ENCODE measurements at places on chromosomes 1 and 21.
A peak's percentile ranks its signal among the peaks of the same experiment; 100 is the strongest.

DNA sequence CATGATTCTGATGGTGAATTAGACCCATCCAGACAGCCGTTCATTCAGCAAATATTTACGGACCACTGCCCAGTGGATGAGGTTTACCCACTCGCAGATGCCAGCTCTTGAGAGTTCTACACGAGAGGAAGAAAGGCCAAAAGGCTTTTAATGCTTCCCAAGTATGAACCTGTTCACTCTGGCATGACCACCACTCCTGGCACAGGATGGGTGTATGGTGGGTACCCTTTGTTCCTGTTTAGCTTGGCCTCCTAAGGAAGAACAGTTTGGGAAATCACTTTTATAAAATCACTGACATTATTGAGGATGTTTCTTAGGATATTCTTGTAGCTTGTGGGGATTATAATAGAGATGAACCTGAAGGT is 67.2 kb downstream of the HMGB4 start:
- DNase-seq = no peak

- no peak for DNase-seq
Observed at GRCh38 chr1:7885513-7886404, 32.9 kb upstream of the UTS2 start.

GRCh38 chr1:30382496-30382895 is 340.9 kb downstream of the MATN1 start:
- DNase-seq = no peak

DNA sequence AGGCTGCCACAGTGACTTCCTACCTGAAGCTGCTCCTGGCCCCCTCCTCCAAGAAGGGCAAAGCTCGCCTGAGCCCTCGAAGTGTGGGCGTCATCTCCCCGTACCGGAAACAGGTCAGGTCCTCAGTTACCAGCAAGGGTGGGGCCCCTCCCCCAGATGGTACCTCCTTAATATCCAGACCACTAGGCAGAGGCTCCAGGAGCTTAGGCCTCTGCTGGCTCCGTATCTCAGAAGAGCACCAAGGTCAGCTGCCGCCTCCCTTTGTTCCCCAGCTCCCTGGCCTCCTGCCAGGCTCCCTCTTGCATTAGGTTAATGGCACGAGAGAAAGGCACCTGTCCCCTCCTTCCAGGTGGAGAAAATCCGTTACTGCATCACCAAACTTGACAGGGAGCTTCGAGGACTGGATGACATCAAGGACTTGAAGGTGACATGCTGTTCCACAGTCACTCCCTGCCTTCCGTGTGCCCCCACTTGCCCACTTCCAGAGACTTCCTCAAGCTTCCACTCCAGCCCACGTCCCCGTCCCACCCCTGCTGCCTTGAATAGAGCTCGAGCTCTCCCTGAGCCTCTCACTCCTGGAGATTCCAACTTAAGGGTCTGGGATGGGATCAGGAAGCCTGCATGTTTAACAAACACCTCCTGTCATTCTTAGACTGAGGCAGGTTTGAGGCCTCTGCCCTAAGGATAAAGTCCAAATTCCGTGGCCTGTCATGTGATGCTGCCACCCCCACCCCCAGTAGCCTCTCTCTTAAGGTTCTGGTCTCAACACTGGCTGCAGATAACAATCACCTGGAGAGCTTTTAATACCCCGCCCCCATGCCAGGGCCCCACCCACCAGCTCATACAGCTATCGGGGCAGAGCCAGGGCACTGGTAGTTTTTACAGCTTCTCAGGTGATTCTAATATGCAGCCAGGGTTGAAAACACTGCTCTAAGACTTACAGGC is 8.3 kb downstream of the RHOC start:
- no peak for DNase-seq

DNA sequence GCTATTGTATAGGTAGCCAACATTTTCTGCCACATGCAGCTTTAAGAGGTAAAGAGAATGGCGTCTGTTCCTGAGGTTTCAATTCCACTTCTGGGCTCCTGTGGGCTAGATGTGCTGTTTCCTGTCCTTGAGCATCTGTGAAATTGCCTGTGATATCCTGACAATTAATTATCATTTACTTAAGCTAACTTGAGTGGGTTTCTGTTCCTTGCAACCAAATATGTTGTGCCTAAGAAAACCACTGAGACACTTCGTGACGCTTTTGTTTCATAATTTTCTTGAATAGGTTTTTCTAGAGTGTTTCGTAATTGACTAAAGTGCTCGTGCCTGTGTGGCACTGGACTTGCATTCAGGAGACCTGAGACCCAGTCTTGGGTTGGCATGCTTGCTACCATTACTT is 127.3 kb upstream of the POU3F1 start:
- no peak for DNase-seq

- DNase-seq = no peak
Observed at GRCh38 chr1:166808952-166809351, 30.3 kb upstream of the POGK start.

- DNase-seq = peak; percentile 89
Observed at GRCh38 chr1:76862447-76862846, 4.8 kb upstream of the ST6GALNAC5 start.

- no peak for DNase-seq
Observed at GRCh38 chr1:110770832-110771231, 96.1 kb upstream of the KCNA3 start.

- DNase-seq = no peak
Observed at GRCh38 chr1:101283443-101283842, 46.6 kb downstream of the S1PR1 start.
